ENCODE measurements at places on chromosomes 16 and 17.

- no peak for DNase-seq
Observed at GRCh38 chr17:1495265-1495989, 2.9 kb upstream of the MYO1C start.

GRCh38 chr16:8502446-8502845 is 87.9 kb downstream of the TMEM114 start:
- no peak for DNase-seq

DNA sequence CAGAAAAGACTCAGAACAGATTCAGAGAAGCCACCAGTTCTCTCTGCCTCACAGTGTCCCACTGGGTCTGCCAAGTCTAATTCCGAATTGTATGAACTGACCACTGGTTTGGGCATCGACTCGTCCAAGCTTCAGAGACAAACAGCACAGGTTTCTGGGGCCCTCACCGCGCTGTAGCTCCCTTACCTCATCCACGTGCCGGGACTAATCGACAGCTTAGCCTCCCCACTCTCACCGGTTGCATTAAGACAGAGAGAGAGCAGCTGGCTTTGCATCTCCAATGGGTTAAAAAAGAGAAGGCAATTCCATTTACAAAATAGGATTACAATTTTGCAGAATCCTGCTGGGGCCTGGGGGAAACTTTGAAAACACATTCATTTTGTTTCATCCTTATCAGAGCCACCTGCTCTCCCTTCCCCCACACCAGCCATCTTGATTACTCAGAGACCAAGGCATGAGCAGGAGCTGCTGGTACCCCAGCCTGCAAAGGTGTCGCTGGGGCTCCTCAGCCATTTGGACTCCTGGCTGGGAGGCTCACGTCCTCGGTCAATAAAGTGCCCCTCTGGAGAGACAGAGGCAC is 95.3 kb upstream of the RPL38 start:
- DNase-seq = no peak

DNA sequence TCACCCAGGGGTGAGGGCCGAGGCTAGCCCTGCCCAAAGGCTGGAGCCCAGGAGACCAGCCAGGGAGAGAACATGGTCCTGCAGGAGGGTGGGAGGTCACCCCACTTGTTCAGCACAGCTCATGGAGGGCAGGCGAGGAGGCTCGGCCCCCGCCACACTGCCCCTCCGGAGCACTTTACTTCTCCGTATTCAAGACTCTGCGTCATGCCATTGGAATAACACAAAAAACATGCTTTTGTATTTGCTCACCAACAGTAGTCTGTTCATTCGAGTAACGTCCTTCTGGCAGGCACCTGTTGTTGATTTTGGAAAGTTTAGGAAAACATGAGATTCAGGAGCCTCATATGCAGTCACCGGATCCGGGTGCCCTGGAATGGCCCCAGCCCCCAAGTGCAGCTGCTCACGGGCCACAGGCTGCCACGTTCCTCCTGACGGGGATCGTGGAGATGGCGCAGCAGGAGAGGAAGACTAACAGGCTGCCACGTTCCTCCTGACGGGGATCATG is 81.1 kb upstream of the DNAH17 start:
- DNase-seq = no peak

- no peak for DNase-seq
Observed at GRCh38 chr17:72511874-72512273, 391.1 kb downstream of the SOX9 start.

DNA sequence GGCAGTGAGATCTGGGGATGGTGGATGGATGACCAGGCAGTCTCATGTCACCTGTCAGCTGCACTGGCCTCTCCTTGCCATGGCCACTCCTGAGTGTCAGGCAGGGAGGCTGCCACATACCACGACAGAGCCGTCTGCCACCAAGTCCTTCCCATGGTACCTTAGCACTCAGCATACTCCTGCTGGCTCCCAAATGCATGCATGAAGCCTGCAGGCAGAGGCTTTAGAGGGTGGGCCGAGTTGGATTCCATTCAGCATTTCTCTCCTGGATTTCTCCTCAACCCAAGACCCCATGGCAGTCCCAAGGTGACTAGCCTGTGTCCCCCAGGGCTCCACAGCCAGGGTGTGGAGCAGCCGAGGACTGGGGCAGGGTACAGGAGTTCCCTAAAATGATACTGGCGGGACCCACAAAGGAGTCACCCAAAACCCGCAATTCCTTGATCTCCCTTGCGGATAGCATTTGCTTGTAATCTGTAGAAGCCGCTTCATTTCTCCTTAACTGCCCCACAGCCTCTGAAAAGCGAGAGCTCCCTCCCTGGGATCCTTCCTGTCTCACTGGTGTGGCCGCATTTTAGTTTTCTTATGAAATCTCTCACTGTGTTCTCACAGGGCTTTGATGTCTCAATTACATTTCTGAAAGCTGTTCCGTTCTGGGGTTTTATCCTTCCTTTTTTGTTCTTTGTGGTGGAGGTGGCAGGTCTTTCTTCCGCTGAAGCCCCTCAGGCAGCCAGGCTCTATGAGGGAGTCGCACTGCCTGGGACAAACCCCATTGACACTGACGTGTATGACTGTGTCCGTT is 141.4 kb downstream of the SOCS1 start:
- no peak for DNase-seq

GRCh38 chr16:7377231-7377630 is 44.6 kb downstream of the RBFOX1 start:
- DNase-seq = no peak
